ENCODE measurements at places on chromosomes 2 and 18.

DNA sequence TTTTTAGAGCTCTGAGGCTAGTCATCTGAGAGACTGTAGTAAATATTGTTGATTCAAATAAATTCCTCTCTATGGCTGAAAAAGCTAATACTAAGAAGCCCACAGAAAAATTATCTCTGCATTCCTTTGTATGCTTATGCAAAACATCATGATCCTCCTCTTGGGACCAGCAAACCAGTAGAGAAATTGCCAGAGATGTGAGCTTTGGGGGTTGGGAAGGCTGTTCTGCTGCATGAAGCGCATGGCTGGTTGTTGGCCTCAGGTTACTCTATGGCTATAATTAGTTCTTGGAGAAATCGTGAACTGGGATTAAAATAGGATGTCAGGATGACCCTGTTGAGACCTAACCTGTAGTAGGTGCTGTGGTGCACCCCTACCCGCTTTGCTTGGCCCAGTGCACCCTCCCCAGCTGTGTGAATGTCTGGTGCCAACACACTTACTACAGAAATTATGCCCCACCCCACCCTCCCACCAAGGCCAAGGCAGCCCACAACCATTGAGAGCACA, 35.5 kb upstream of the C1D start:
- no peak for DNase-seq

- DNase-seq: no peak
Observed at GRCh38 chr2:120415728-120416509, 70.0 kb downstream of the INHBB start.

DNA sequence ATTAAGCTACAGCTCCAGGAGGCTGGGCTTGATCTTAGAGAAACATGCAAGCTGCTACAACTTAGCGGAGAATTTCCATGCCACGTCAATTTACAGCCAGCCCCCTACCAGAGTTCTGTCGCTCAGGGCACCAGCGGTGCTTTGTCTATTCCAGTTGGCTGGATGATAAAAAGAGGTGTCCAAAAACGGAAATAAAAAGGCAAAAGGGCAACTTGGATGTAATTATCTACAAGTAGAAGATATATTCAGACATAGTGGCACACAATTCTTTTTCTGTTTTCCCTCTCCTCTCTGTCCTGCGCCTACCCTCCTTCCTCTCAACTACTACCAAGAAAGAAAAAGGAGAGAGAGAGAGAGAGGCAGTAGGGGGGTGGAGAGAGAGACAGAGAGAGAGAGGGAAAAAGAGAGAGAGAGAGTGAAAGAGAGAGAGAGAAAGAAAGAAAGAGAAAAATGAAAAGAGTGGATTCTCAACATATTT, 363 bp upstream of the RFTN2 start:
- DNase-seq: no peak

DNA sequence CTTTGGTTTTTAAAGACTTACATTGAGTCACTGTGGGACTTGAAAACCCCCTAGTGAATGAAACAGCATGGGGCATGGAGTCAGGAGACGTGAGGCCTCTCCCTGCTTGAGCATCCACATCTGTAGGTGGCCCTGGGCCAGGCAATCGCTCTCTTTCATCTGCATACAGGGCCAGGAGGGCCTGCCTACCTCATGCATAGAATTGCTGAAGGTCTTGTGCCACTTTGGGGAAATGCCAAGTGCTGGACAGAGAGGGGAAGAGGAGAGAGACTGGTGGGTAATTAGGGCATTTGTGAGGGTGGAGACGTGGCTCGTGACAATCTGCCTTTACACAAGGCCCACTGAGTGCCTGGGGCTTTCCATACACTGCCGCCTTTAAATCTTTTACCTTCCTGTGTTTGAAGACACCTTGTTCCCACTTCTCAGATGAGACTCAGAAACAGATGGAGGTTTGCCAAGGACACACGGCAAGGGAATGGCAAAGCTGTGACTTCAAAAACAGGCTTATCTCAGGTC, 322.2 kb upstream of the HS6ST1 start:
- no peak for DNase-seq

- DNase-seq: no peak
Observed at GRCh38 chr2:12219761-12220160, 473.3 kb downstream of the LPIN1 start.

DNA sequence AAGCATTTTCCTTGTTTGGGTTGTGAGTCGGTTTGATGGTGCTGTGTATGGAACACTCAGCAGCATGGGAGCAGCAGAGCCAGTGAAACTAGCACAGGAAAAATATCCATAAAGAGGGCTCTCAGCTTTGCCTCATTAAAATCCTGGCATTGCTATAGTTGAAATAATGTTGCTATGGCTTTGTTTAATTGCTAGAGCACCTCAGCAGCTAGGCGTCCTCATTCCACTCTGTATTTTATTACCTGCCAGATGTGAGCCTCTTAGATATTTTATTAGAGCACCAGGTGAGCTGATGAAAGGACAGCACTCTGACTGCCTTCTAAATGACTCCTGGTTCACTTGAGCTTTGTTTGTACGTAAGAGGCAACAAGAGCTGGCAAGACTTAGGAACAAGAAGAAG, 232.4 kb downstream of the MTX2 start:
- DNase-seq: no peak

DNA sequence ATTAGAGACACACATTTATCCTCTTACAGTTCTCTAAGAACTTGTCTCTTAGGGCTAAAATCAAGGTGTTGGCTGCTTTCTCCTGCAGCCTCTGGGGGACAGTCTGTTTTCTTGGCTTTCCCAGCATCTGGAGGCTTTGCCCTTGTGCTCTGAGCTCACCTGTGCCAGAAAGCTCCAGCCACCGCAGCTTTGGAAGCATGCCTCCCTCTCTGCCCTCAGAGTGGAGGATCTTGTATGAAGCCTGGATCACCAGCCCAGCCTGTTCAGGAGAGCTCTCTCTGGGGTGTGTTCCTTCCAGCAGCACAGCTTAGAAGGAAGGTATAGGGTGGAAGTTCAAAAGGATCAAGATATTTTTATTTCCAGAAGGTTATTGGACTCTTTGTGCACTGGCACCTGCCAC, 53.1 kb upstream of the TPO start:
- no peak for DNase-seq

DNA sequence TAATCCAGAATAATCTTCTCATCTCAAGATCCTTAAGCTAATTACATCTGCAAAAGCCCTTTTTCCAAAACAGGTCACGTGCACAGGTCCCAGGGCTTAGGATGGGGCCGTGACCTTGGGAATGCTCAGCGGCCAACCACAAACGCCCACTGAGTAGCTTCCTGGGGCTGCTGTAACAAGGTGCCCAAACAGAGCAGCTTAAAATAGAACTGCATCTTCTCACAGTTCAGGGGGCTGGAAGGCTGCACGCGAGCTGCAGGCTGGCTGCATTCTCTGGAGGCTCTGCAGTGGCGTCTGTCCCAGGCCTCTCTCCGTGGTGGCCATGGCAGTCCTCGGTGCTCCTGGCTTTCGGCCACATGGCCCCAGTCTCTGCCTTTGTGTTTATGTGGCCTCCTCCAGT, 31.9 kb downstream of the ADI1 start:
- no peak for DNase-seq

- no peak for DNase-seq
Observed at GRCh38 chr2:12303181-12304030, 413.3 kb upstream of the TRIB2 start.

DNA sequence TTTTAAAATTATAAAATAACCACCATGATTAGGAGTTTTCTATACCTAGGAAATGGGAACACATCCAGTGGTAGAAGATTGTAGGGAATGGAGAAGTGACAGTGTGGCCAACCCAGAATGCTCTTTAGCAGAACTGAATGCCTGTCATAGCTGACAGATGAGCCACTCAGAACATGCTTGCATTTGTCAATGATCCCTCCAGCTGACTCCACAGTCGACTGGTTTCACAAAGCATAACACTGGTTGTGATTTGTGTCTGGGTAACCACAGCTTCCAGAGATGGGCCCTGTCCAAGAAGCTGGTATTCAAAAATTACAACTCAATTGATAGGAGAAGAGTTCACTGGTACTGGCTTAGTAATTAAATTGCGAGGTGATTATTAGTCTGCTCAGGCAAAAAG, 9.0 kb upstream of the CTIF start:
- no peak for DNase-seq

DNA sequence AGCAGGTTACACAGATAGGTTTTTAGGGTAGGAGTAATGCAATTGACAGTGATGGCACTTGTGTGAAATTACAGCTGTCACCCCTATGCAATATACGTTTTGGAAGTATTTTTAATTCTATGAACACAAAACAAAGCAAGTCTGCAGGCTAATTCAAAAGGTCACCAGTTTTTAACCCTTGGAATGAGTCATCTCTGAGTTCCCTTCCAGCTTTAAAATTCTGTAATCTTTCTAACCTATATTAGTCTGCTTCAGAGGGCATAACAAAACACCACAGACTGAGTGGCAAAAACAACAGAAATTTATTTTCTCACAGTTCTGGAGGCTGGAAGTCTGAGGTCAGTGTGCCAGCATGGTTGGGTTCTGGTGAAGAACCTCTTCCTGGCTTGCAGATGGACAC, 596.9 kb upstream of the HNMT start:
- no peak for DNase-seq

- DNase-seq: no peak
Observed at GRCh38 chr2:146258071-146258470, 1586.8 kb upstream of the ACVR2A start.

DNA sequence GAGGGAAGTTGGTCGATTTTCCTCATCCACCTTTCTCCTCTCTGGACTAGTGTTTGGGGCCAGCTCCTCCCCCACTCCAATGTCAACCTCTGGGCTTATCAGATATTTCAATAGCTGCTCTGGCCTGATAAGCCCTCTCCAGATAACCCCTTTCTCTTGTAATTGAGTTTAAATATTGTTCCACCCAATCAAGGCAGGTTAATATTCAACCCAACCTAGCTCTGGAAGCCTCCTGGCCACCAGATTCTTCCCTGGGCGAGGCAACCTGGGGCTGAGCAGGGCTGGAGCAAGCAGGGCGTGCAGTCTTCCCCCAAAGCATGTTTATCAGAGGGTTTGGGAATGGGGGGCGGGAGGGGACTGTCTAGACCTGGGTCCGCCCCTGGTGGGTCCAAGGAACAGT, 73.8 kb downstream of the TFCP2L1 start:
- DNase-seq: no peak

- DNase-seq: no peak
Observed at GRCh38 chr18:79733135-79733701, 53.6 kb downstream of the CTDP1 start.

DNA sequence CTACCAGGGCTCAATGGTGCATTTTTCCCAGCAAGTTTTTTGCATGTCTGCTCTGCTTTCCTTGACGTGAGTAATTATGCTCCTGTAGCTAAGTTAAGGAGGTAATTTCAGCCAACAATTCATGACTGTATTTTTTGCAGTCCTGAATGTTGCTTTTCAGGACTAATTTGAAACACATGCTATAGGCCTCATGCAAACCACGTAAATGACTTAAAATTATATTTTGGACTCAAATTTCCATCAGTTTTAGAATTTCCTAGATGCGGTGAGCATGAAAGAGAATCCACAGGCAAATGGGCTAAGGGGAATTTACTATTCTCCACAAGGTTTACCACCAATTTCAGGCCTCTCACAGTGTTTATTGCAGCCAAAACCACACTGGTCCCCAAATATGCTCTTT, 589.9 kb upstream of the LRRTM1 start:
- no peak for DNase-seq

DNA sequence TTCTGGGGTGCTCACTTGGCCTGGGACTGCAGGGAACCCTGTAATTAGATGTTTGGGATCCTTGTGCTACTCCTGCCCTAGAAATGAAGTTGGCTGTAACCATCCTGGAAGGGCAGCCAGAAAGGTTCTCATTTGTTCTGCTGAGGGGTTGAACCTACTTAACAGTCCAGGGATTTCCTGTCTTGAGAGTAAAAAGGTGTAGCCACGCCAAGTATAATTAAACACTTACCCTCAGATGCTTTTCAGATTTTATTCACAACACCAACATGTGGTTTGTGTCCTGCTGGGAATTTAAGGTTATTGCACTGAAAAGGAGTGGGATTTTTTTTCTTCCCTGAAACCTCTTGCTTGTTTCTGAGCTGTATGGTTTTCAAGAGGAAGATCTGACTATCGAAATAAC, 222.4 kb upstream of the APCDD1 start:
- DNase-seq: no peak

GRCh38 chr2:95301186-95301585, 4.0 kb downstream of the KCNIP3 start:
- no peak for DNase-seq

- no peak for DNase-seq
Observed at GRCh38 chr2:5521461-5521860, 170.7 kb upstream of the SOX11 start.

- DNase-seq: no peak
Observed at GRCh38 chr18:26575865-26576217, 27.5 kb upstream of the KCTD1 start.

GRCh38 chr2:102342888-102343287, 12.7 kb upstream of the IL18R1 start:
- no peak for DNase-seq

GRCh38 chr2:26424221-26424620, 22.5 kb downstream of the DRC1 start:
- no peak for DNase-seq

DNA sequence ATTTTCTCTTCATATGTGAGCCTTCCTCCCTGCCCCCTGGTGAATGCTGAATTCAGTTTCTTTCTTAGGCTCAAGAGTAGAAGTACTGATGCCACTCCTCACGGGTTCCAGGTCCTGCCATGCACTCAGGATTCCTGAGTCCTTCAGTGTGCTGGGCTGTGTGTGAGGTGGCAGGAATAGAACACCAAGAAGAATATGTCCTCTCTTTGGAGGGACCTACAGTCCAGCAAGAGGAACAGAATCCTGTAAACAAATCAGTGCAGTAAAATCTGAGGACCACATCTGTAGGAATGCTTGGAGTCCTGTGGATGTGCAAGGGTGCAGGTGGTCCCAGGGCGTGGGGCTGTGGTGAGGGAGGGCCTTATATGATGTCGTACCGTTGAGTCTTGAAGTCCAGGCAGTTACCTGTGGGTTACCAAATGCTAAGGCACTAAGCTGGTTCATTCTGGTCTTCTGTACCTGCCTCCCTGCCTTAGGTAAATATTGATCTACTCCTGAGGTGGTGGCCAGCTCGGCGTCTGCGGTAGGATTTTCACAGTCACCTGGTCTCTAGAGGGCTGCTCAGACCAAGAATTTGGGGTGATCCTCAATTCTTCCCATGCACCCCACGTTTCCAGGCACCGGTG, 5.5 kb downstream of the ASAP2 start:
- DNase-seq: no peak

- DNase-seq: no peak
Observed at GRCh38 chr2:239990966-239991365, 34.2 kb downstream of the NDUFA10 start.

- no peak for DNase-seq
Observed at GRCh38 chr2:84768840-84769239, 112.0 kb downstream of the TRABD2A start.

GRCh38 chr2:38602732-38603401, at the start of gene HNRNPLL:
Gene HNRNPLL (minus strand): TSS chr2:38602928. CDS start chr2:38602626, 302 bp downstream.
- peak; percentile 95 for DNase-seq

GRCh38 chr2:217958206-217958883, 44.5 kb downstream of the TNS1 start:
- DNase-seq: no peak

DNA sequence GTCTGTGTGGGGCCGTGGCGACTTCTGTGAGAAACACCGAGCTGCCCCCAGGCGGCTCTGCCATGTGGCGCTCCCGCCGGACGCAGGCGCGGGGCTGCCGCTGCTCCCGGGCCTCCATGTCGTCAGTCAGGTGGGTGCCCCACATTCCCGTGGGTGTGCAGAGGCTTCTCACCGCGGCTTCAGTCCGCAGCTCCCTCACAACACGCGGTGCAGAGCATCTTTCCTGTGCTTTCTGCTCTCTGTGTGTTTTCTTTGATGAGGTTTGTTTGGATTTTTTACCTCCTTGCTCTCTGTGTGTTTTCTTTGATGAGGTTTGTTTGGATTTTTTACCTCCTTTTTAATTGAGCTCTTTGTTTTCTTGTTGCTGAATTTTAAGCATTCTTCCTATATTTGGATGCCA, 13.0 kb downstream of the AQP12A start:
- no peak for DNase-seq

All from NCI-H1930 (cell line).